Right atrium auricular region (tissue), 2 donors: ENCODE measurements at places on chromosomes 5 and 9.
A peak's percentile ranks its signal among the peaks of the same experiment; 100 is the strongest.

DNA sequence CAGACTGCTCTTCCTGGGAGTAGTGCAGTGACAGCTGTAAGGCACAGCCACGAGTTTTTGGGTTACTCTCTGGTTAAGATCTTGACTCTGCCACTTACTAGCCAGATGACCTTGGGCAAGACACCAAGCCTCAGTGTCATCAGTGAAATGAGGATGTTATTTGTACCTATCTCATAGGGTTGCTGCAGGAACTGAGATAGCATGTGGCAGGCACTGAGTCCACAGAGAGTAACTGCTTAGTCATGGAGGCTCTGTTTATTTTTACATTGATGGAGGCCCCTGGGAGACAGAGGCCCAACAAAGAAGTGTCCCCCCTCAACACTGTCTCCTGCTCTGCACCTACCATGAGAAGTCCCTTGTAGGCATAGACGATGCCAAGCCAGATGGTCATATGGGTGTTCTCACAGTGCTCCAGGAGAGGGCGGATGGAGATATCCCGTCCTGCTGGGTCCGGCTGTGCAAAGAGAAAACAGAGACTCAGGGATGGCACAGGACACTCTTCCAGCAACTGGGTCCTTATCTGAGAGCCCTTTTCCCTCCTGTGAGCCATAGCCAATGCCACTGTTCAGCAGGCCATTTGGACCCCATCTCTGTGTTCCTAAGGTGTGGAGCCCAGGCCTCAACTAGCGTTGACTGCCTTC lies 55.4 kb upstream of the TBC1D2 start:
- no peak overlapping the region for H3K4me3 ChIP-seq
- DNase-seq: no peak
- H3K4me1 ChIP-seq: peaks cover 3% of the 10 kb centered on the region

DNA sequence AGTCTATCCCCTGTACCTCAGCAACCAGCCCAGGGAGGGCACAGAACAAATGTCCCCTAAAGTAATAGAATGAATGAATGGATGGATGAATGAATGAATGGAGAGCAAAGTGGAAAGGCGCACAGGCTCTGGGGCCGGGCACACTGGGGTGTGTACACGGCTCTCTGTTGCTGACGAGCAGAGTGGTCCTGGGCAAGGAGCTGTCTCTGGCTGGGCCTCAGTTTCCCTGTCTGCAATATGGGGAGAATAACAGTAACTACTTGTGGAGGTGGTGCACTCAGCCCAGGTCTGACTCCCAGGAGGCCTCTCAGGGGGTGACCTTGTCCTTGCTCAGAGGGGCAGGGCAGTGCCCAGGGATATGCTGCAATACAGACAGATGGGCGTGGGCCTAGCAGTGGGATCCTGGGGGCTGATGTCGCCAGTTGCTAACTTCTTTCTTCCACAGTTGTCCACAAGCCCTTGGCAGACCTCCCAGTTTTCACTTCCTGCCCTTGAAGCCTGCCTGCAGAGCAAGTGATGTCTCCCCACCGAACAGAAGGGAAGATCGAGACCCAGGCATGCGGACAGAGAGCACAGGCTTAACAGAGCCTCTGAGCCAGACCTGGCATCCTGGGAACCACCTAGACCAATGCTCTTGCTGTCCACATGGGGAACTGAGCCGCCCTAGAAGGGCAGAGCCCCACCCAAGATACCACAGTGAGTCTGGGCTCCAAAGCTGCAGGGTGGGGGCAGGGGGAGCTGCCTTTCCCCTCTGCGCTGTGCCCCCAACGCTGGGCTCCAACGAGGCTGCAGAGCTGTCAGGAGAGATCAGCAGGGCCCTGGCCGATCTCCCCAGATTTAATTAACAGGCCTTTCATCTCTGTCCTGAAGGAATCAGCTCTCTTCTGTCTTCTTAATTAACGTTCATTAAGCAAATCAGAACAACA lies 13.6 kb upstream of the LAMC3 start:
- H3K4me3 ChIP-seq: no peak overlapping the region
- no peaks in the 10 kb centered on the region for H3K27me3 ChIP-seq
- H3K36me3 ChIP-seq: no peaks in the 10 kb centered on the region
- H3K4me1 ChIP-seq: no peaks in the 10 kb centered on the region
- no peak for DNase-seq

GRCh38 chr9:131942146-131942720 lies 137.4 kb downstream of the MED27 start:
- no peaks in the 10 kb centered on the region for H3K27me3 ChIP-seq
- no peak overlapping the region for H3K27ac ChIP-seq
- no peak overlapping the region for H3K4me3 ChIP-seq
- H3K36me3 ChIP-seq: peaks cover 9% of the 10 kb centered on the region
- H3K4me1 ChIP-seq: no peaks in the 10 kb centered on the region

GRCh38 chr9:93185266-93186214 lies 1.6 kb downstream of the WNK2 start:
- peak overlapping the region; percentile 91 for H3K27ac ChIP-seq
- H3K4me1 ChIP-seq: no peaks in the 10 kb centered on the region
- H3K27me3 ChIP-seq: no peaks in the 10 kb centered on the region
- peak overlapping the region; percentile 63 for H3K4me3 ChIP-seq

DNA sequence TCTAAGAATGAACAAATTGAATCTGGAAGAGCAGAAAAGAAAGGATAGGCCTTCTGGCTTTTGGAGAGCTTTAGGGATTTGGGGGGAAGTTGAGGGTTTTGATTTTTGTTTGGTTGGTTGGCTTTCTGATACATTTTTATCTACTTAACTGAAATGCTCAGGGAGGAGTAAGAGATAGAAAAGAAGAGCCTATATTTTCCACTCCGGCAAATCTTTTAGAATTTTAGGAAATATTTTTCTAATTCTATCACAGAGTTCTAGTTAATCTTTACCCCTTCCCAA lies 25.8 kb upstream of the FST start:
- DNase-seq: no peak
- H3K36me3 ChIP-seq: no peaks in the 10 kb centered on the region
- H3K4me1 ChIP-seq: no peaks in the 10 kb centered on the region
- H3K27me3 ChIP-seq: no peaks in the 10 kb centered on the region
- no peak overlapping the region for H3K4me3 ChIP-seq

DNA sequence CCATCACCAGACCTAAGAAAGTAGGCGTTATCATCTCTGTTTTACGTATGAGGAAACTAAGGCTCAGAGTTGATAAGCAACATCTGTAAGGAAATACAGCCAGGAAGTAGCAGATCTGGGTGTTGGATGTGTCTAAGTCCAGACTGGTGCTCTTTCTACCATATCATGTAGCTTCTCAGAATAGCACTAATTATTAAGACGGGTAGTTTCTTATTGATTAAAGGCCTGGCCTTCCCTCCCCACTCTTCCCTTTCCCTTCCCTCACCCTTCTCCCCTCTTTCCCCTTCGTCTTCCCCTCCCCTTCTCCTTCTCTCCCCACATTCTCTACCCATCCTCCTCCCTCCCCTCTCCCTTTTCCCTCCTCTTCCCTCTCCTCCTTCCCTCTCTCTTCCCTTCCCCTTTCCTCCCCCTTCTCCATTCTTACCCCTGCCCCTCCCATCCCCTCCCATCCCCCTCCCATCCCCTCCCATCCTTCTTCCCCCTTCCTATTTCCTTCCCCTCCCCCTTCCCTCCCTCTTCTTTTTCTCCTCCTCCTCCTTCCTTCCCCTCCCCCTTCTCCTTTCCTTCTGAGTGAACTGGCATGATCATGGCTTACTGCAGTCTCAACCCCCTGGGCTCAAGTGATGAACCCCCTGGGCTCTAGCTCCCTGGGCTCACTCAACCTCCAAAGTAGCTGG lies 79.4 kb downstream of the SNX24 start:
- H3K4me1 ChIP-seq: no peaks in the 10 kb centered on the region
- no peaks in the 10 kb centered on the region for H3K27me3 ChIP-seq
- H3K4me3 ChIP-seq: no peak overlapping the region
- DNase-seq: no peak
- H3K27ac ChIP-seq: no peak overlapping the region
- no peaks in the 10 kb centered on the region for H3K36me3 ChIP-seq
